ENCODE measurements at places on chromosomes 16 and 17.

- DNase-seq, result no peak
Measured at GRCh38 chr17:42334677-42335076, 46.4 kb downstream of the STAT5A start.

DNA sequence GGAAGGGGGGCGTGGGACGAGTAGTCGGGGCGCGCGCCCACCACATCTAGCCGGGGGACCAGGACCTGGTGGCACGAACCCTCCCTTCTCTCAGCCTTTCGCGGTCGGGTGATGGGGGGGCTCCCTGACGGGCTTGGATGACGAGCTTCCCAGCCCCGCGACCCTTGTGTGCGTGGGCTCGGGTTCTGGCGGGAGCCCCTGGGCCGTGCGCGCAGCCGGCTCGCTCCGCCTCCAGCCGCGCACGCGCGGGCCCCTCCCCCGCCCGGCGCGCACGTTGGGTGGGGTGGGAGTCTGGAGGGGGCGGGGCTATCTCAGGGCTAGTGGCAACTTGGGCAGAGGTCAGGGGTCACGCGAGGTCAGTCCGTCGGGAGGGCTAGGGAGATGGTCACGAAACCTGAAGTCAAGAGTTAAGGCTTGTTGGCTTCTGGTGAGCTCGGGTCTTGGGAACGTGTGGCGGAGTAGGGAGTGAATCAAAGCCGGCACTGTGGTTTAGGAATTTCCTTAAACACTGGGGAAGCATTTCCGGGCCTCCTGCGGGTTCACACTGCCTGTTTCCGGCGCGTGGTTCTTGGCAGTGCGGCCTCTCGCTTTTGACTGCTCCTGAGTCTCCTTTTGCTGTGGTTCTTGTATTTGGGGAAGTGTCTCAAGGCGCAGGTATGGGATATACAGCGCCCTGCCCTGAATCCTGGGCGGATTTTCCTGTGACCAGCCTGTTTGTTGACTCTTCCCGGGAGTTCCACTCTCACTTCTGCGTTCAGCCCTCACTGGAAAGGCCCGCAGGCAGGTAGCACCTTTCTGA is at the start of gene SRCAP:
SRCAP (plus strand) TSS at position 356 of the 799 bp plus-strand sequence. CDS start 1,654 bp downstream, outside the sequence.
- DNase-seq, result peak; percentile 40

DNA sequence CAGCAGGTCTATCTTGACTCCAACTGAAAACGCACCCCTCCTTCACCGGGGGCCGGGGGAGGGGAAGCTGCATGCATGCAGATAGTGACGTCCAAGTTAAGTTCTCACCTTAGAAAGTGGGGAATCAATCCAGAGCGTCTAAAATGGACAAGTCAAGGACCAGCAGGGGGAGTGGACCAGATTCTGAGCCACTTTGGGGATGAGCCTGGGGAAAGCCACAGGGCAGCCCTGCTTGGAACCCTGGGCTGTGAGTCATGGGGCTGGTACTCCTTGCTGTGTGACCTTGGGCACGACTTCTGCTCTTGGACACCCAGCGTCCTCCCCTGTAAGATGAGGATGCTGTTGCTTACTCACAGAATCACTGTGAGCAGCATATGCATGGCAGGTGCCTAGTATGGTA is 9.1 kb downstream of the TNFRSF13B start:
- no peak for DNase-seq

DNA sequence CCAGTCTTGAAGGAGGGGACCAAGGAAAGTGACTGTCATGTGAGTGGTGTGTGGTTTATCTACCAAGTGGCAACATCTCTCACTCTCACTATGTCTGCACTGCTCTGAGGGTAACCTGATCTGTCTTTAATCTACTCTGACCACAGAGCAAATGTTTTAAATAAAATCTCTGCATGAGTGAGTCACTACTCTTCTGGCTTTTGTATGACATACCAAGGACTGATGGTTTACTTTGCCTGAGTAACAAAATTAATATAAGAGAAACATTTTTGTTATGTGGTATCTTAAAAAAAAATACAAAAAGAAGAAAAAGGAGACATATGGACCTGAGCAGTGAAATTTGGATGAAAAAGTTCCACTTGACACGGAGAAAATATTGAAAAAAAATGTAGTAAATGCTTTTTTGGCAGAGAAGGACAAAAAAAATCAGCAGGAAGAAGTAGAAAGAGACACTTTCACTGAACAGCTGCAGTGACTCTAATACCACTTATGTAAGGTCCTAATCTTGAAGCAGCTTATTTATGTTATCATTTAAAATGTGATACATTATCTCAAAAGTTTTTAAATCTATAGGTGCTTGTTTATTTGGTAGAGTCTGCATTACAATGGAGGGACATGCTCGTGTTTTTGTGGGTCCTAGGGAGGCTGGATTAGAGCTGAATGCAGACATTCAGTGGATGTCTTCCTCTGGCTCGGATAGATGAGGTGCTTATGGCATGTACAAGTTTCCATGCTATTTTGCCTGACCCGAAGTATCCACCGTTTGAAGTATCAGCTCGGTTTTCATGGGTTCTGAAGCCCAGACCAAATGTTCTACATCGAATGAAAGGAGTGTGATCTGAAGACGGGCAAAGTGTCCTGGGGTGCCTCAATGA is 240.7 kb downstream of the MAP2K6 start:
- peak; percentile 34 for DNase-seq

DNA sequence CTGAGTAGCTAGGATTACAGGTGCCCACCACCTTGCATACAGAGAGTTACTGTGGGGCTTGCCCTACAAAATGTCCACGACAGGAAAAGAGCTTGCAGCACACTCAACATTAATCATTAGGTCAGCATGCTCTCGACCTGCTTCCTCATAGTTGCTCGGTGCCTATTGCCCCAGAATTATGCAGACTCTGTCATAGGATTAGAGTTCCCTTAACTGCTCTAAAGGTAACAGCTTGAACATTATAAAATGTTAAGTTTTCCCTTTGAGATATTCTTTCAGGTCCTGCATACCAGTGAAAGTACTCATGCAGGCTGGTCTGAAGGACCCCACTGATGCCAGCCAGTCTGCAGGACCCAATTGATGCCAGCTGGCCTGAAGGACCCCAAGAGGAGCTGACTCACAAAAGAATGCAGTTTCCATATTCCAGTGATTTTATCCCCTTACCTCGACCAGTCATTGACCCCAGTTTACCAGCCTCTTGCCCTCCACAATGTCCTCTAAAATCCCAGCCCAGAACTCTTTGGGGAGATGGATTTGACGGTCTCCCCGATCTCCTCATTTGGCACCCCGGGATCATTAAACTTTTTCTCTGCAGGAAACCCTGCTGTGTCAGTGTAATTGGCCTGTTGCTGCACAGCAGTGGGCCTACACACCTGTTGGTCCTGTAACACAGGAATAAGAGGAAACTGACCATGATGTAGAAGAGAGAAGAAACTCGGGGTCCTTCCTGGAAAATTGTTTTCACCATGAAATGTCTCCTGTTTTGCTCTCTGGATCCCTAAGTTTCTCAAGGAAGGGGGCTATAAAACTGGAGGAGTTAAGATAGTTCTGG is 10.6 kb downstream of the ICAM2 start:
- no peak for DNase-seq

- no peak for DNase-seq
Measured at GRCh38 chr16:53546988-53547391, 44.0 kb upstream of the AKTIP start.

GRCh38 chr17:45784741-45785479 is 790 bp downstream of the CRHR1 start:
- no peak for DNase-seq
